CD4-positive, alpha-beta T cell treated with Interleukin-12 subunit alpha and Interleukin-12 subunit beta, for 1 hour (primary cell): ENCODE measurements at places on chromosomes 4 and X.

GRCh38 chr4:133493776-133494175 lies 344.7 kb downstream of the PCDH10 start:
- no peak for DNase-seq

- DNase-seq: no peak
These were observed 548.1 kb upstream of the INTU start for GRCh38 chr4:127084666-127085065.

DNA sequence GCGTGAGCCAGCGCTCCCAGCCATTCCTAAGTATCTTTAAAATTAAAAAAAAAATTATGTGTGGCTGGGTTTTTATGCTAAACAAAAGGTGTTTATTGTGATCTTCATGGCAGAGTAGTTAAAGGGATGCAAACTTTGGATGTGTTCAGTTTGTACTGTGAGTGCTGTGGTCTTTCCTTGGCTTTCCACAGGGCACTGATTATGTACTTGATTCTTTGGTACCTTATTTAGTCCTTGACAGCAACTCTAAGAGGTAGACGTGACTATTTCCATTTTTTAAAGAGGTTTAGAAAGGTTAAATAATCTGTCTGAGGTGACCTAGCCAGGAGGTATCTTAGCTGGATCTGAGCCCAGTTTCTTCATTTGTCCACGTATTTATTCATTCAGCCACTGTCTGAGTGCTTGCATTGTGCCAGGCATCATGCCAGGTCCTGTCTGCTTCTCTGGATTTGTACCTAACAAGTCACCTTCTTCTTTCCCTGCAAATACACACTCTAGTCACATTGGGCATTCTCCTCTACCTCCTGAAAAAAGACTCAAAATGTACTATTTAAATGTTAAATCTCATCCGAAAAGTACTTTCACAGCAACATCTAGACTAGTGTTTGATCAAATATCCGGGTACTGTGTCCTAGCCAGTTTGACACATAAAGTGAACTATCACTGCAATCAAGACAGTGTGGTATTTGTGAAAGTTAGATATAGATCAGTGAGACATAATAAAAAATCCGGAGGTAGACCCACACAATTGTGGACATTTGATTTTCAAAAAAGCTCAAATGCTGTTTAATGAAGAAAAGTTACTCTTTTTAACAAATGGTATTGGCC lies 31.5 kb downstream of the WWC2 start:
- DNase-seq: no peak

- no peak for DNase-seq
These were observed 21.4 kb upstream of the FAM9B start for GRCh38 chrX:9055354-9055753.

- peak; percentile 95 for DNase-seq
These were observed at the start of gene NUP54 for GRCh38 chr4:76148142-76148865. Gene NUP54 (minus strand): TSS chr4:76148397. CDS start chr4:76148374, 23 bp downstream.

DNA sequence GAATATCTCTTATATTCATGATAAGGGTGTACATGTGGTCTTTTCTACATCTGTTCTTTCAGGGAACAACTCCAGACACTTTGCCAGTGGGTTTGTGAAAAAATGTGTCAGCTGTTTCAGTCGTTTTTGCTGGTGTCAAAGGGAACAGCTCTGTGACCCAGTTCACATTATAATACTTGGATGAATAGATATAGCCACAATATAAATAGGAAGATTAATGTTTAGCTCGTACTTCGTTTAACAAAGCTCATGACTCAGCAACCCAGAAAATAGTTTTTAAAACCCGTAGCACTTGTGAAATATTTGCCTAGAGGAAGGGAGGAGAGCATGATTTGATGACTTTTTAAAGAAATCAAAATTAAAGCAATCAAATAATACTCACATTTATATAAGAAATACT lies 7.9 kb downstream of the LIAS start:
- no peak for DNase-seq

DNA sequence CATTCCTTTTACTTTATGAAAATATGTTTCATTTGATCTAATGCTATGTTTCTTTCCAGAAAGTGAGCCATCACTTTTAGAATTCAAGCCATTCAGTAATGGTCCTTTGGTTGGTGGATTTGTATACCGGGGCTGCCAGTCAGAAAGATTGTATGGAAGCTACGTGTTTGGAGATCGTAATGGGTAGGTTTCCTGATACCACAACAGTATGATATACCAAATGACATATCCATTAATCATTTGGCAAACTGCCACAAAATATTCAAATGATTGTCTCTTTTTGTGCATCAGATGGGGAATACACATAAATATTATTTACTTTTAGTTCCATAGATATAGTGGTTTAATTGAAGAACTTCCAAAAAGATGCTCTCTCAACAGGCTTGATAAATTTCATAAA lies 68.2 kb downstream of the HHIP start:
- no peak for DNase-seq

- no peak for DNase-seq
These were observed 111.7 kb downstream of the CHRNA9 start for GRCh38 chr4:40446839-40447238.

DNA sequence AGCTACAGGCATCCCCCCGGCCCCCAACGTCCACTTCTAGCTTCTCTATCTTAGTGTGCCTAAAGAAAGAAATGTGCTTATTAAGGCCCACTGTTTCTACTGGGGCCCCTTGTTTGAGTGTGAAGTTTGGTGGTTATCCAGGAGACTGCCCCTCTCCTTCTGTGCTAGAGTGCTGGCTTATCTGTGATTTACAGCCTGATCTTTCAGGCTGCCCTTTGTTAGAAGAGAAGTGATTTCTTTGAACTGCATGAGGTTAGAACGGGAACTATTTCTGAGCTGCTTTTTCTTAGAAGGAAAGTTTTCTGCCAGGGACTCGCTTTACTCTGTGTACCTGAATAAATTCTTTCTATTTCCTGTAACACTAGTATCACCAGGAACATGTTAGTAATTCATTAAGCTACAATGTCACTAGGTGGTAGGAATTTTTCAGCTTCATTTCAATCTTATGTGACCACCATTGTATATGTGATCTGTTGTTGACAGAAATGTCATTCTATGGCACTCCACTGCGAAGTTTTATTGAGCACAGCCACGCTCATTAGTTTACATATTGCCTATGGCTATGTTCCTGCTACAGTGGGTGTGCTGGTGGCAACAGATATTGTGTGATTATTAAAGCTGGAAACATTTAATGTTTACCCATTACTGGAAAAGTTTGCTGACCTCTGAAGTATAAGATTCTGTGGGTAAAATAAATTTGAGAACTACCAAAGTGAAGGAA lies 193.8 kb upstream of the CXorf51B start:
- no peak for DNase-seq

GRCh38 chr4:33149658-33150524 lies 2429.7 kb downstream of the PCDH7 start:
- no peak for DNase-seq

- DNase-seq: no peak
These were observed 163.8 kb upstream of the PGRMC2 start for GRCh38 chr4:128451270-128451905.

DNA sequence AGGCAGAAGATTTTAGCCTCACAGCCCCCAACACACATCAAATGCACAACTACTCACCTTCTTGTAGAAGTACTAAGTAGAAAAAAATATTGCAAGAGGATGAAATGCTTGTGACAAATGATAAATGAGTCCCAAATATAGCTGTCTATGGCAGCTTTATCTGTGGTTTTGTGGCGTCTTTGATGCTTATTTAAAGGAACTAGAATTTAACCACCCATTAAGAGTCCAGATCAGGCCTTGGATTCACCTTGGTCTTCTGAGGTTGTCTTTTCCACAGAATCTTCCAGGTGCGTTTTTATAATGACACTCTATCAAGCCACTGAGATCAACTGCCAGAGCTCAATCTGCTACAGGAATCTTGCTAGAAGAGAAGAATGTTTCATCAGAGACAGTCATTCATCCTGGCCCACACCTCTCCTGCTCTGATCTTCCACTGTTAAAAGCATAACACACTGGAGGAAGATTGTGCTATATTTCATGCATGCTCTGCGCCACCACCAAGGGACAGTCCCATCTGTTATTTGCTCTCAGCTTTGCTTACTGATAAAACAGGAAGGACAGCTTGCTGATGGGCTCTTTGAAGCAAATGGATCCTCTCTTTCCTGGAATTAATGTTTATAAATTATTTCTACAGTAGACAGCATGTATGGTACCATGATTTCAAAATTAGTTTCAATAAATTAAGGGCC lies 144.1 kb downstream of the SLC7A11 start:
- DNase-seq: no peak

DNA sequence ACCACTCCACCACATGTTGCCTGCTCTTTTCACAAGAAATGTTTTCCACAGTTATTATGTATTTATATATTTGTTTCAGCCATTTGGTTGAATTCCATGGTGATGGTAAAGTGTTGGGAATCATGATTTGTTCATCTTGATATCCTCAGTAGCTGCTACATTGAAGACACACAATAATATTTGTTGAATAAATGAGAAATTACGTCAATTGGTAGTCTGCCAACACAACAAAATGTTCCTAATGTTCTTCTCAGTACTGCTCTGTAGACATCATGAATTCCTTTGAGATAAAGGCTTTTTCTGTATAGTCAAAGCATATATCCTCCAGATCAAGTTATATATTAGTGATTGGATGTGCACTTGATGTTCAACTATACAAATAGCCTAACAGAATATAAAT lies 29.5 kb downstream of the CXXC4 start:
- no peak for DNase-seq

- no peak for DNase-seq
These were observed 700 bp downstream of the SLC26A1 start for GRCh38 chr4:992297-993110.

DNA sequence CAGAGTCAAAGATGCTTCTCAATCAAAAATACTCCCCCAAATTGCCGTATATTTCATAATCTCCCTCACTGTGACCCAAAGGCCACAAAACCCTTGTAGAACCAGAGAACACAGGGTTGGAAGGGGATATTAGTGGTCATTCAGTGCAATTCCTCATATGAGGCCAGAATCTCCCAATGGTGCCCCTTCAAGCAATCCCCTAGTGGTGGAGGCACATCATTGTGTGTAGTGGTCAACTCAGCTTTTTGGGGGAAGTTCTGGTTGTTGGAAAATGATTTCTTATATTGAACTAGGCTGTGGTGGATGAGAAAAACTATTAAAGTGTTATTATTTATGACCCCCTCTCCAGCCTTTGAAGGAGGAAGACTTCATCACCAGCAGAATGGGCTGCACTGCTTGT lies 17.6 kb upstream of the BOD1L1 start:
- DNase-seq: no peak

- DNase-seq: no peak
These were observed 88.1 kb upstream of the TSPAN5 start for GRCh38 chr4:98746530-98746929.

- no peak for DNase-seq
These were observed 13.6 kb downstream of the EREG start for GRCh38 chr4:74378573-74378972.

DNA sequence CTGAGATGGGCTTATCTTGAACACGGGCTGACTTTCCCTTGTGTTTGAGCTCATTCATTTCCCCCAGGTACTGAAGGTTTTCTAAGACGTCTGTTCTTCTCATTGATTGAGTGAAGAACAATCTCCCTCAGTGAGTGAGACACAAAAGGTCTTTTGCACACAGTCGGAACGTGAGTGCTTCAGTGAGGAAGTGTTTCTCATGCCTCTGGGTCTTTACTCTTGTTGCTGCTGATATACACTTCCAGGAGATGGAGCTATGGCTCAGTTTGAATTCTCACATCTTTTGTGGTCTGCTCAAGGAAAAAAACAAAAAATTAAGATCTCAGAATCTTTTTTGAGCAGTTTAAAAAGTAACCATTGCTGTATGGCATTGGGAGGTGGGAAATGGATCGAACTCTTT lies 981.9 kb upstream of the TENM3 start:
- no peak for DNase-seq

GRCh38 chr4:73683456-73683855 lies 56.9 kb upstream of the CXCL8 start:
- no peak for DNase-seq

DNA sequence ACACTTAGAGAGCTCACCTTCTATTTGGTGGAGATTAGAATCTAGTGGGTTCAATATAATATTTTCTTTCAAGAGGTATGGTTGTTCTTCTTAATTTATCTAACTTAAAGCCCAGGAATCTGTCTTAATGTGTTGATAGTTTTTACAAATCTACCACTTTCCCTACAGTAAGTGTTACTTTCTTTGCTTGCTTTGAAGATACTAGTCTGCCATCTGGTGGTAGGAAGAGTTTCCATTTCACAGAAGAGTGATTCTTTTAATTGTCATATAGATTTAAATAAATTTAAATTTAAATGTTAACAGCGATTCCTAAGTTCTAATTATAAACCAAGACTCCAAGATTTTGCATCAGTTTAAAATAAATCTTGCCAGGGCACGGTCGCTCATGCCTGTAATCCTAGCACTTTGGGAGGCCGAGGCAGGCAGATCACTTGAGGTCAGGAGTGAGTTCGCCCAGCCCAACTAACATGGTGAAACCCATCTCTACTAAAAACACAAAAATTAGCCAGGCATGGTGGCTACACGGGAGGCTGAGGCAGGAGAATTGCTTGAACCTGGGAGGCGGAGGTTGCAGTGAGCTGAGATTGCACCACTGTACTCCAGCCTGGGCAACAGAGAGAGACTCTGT lies 43.5 kb downstream of the NUDT9 start:
- DNase-seq: peak; percentile 57

DNA sequence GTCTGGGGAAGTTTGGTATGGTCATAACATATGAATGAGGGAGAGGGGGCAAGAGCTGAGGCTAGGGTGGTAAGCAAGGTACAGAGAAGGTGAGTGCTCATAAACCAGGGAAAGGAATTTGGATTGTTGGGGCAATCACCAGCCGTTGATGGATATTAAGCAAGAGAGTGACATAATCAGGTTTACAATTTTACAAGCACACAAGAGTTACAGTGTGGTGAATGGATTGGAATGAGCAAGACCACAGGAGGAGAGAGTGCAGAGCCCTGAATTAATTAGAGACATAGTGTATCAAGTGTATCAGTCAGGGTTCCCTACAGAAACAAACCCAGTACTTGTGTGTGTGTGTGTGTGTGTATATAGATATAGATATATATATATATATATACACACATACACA lies 18.7 kb upstream of the FMR1NB start:
- DNase-seq: no peak

DNA sequence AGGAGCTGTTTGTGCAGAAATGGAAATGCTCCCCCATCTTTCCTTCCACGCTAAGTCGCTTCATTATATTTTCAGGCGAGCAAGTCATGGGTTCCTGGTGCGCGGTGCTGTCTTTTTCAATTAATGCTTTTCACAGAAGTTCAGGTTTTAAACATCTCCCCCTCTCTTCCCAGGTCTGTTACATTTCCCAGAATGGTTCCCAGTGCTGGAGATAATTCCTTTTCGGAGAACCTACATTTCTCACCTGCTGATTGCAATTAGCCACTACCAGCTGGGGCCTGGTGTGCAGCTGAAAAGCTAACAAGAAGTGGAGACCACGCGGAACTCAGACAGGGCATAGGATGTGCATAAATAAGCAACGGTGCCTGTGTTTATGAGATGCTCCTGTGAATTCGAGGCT lies 217.8 kb downstream of the MID1IP1 start:
- no peak for DNase-seq

- DNase-seq: no peak
These were observed 959.0 kb downstream of the C4orf33 start for GRCh38 chr4:130054908-130055307.

- DNase-seq: no peak
These were observed 1045.7 kb downstream of the C4orf33 start for GRCh38 chr4:130141651-130142050.
